ENCODE measurements at places on chromosomes 5 and 9. TPM values are rescaled to one million over a fixed set of nuclear protein-coding genes. Genes with fewer than 3 reads are reported as not detected.

The OBP2B gene
- not detected for total RNA-seq

The FTMT gene
- not detected for total RNA-seq

The SH3RF2 gene
- 7.7 TPM for total RNA-seq

The GARIN3 gene
- total RNA-seq = not detected

The LURAP1L gene
- total RNA-seq = 9.0 TPM

The PCDHA7 gene
- 0.74 TPM for total RNA-seq

The ORM2 gene
- total RNA-seq = not detected

The SYNPO gene
- 15.4 TPM for total RNA-seq

The C5orf46 gene
- 16.0 TPM for total RNA-seq

The SLC45A2 gene
- not detected for total RNA-seq

The DNAH5 gene
- 1.1 TPM for total RNA-seq

The ABO gene
- total RNA-seq = not detected

The PCSK1 gene
- total RNA-seq = not detected

The PAEP gene
- total RNA-seq = not detected
